CD4-positive, CD25-positive, alpha-beta regulatory T cell (primary cell): ENCODE measurements at places on chromosomes 4 and X. TPM values are rescaled to one million over a fixed set of nuclear protein-coding genes. Genes with fewer than 3 reads are reported as not detected.

Gene SYNPO2
- total RNA-seq = 0.35 TPM

GRCh38 chr4:123976285-123976684 is 579.7 kb downstream of the SPRY1 start:
- no peak for DNase-seq
- no peaks in the 10 kb centered on the region for H3K36me3 ChIP-seq

DNA sequence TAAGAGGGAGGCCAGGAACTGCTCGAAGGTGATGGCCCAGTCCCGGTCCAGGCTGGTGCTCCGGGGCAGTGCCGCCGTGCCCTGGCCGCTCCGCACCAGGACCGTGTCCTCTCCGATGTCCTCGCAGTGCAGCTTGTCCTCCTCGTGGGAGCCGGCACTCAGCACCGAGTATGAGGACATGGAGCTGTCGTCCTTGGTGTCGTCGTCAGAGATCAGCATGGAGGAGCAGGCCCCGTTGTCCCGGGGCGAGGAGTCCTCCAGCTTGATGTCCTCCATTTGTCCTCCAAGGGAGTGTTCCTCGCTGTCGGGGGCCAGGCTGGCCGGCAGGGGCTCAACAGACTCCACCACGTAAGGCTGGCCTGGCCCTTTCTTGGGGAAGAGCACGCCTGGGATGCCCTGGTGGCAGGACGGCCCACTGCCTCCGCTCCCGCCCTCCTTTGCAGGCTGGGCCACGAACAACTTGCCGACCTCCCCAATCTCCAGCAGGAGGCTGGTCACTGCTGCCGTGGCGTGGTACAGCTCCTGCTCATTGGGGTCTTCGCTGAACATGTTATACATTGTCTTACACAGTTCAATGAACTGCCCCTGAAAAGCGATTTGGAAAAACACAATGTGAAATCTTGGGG is 53.7 kb upstream of the UCP1 start:
- no peak overlapping the region for H3K27ac ChIP-seq
- no peak for DNase-seq
- no peak overlapping the region for H3K4me3 ChIP-seq
- no peaks in the 10 kb centered on the region for H3K27me3 ChIP-seq
- no peaks in the 10 kb centered on the region for H3K36me3 ChIP-seq

GRCh38 chrX:22666441-22666840 is 333.3 kb upstream of the DDX53 start:
- no peak overlapping the region for H3K4me3 ChIP-seq
- no peak for DNase-seq
- no peaks in the 10 kb centered on the region for H3K27me3 ChIP-seq
- no peaks in the 10 kb centered on the region for H3K4me1 ChIP-seq
- no peak overlapping the region for H3K27ac ChIP-seq

Gene CENPVL2
- total RNA-seq = not detected

DNA sequence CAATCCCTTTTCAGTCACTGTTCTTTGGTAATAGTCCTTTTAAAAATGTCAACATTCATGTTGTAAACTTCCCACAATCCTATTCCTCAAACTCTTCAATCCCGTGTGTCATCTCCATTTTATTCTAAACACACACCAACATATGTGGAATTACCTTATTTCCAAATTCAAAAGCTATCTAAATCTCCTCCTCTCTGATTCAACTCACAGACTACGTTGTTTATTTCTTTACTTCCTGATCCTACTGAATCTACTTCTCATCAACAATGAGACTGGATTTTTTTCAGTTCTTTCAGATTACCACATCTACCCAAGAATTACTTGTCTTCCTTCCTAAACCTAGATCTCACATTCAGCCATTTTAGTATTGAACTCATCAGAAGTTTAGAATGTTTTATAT is 188.2 kb downstream of the GABRB1 start:
- no peaks in the 10 kb centered on the region for H3K36me3 ChIP-seq
- H3K4me1 ChIP-seq = no peaks in the 10 kb centered on the region
- no peak overlapping the region for H3K4me3 ChIP-seq

Gene DKK2
- not detected for total RNA-seq
